ENCODE measurements at places on chromosomes 16 and 17.

DNA sequence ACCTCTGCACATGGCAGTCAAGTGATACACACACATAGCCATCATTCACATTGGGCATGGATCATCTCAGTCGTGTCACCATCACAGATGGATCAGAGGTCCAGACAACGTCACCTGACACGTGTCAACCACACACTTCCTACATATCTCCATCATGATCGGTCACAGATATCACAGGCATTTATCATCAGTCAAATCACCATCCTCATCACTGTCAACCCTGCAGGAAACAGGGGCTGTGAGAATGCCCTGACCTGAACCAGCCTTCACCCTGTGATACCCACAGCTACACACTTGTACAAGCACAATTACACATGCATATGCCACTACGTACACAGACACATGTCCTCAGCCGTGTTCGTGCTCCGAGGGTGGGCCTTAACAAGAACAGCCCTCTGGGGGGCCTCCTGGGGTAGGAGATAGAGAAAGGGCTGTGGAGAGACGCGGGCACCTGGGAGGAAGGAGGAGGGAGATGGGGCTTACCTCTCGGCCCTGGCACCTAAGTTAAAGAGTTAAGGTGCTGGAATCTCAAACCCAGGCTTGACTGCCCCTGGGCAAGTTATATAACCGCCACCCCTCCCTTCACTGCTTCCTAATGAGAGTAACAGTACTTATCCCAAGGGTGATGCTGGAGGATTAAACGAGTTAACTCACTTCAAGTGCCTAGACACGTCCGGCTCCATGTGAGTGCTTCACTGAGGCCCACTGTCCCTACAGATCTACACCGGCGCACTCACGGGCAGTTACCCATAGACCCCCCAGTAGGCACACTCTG is 1.1 kb downstream of the SLC12A4 start:
- DNase-seq = no peak

- DNase-seq = no peak
Observed at GRCh38 chr16:15031179-15031578, 24.7 kb downstream of the NTAN1 start.

DNA sequence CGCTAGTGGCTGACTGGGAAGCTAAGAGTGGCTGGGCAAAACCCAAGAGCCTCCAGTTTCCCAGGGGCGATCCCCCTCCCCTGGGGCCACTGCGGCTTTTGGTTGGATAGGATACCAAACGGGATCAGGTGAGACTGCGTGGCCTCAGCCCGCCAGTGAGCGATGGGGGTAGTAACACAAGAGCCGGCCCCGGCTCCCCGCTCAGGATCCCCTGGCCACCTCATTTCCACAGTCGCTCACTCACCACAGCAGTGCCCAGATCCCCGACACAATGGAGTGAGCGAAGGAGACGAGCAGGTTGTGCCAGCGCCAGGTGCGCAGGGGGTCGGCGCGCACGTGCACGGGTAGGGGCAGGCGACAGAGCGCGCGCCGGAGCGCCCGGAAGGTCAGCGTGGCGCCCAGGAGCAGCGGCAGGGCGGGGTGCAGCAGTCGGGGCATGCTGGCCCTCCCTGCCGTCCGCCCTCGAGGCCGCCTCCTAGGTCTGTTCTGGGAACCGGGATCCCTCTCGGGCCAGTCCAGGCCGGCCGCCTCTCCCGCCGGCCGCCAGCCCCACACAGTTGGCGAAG is 290 bp downstream of the TLCD1 start:
- no peak for DNase-seq

DNA sequence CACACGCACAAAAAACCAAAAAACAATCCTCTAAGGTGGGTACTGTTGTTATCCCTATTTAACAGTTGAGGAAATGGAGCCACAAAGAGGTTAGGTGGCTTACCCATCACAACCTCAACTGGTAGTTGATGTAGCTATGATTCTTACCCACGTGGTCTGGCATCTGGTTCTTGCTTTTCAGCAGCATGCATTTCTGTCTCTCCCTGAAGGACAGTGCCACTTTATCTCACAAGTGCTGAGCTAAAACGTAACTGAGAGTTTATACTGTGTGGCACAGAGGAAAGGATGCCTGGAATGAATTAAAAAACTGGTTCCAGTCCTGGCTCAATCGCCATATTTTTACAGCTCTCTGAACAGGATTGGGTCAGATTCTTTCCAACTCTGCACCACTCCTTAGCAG is 1.9 kb upstream of the CORO6 start:
- DNase-seq = no peak

DNA sequence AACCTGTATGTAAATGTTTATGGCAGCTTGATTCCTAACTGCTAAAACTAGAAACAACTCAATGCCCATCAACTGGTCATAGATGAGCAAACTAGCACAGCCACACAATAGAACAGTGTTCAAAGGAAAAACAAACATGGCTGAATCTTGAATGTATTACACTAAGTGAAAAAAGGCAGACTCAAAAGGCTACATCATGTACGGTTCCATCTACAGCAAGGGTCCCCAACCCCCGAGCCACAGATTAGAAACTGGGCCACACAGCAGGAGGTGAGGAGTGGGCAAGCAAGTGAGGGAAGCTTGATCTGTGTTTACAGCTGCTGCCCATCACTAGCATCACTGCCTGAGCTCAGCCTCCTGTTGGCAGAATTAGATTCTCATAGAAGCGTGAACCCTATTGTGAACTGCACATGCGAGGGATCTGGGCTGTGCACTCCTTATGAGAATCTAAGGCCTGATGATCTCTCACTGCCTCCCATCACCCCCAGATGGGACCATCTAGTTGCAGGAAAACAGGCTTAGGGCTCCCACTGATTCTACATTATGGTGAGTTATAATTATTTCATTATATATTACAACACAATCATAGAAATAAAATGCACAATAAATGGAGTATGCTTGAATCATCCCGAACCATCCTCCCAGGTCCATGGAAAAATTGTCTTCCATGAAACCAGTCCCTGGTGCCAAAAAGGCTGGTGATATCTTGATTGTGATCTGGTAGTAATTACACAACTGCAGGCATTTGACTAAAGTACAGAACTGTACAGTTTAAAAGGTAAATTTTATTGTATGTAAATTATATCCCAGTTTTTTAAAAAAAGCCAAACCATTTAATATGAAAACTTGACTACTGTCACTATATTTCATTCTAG is 7.7 kb downstream of the CEP20 start:
- no peak for DNase-seq

DNA sequence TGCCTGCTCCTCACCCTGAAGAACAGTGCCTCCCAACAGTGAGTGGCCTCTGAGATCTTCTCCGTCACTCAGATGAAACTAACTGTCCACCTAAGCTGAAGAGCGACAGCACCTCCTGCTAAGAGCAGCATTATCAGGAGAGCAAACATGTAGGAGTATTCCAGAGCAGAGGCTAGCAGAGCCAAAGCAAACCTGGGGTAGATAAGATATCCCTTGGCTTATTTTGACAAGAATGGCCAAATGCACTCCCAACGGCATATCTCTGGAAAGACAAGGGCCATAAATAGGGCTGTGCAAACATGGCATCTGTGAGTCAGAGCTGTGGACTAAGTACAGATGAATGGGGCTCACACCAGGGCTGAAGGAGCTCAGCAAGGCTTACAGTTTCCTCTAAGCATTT is 96.3 kb downstream of the NDEL1 start:
- no peak for DNase-seq

GRCh38 chr17:74158761-74159160 is 44.7 kb upstream of the RPL38 start:
- DNase-seq = no peak

Measured in activated T-helper 1 cell treated with anti-CD3 and anti-CD28 coated beads, Interleukin-2, amount 50 U/mL, for 16 hours (primary cell).